ENCODE measurements at places on chromosomes 11 and 22.

- no peak for DNase-seq
Observed at GRCh38 chr11:19436932-19437331, 196.2 kb upstream of the E2F8 start.

GRCh38 chr11:2586087-2586792 lies 113.6 kb downstream of the KCNQ1OT1 start:
- DNase-seq: no peak

DNA sequence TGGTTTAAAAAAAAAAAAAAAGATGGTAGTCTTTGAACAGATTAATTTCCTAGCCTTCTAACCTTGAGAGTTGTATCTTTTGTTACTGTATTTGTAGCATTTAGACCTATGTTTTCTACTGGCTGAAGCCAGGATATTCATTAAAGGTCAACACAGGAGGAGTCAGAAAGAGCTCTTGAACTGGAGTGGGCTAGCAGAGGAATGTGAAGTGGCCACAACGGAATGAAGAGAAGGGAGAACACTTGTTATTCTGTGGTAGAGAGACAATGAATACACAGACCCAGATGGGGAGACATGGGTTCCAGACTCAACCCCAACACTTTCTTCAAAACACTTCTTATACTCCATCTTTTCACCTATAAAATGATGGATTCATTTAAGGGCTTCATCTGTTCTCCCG lies 88.1 kb downstream of the RELT start:
- DNase-seq: peak; percentile 52

DNA sequence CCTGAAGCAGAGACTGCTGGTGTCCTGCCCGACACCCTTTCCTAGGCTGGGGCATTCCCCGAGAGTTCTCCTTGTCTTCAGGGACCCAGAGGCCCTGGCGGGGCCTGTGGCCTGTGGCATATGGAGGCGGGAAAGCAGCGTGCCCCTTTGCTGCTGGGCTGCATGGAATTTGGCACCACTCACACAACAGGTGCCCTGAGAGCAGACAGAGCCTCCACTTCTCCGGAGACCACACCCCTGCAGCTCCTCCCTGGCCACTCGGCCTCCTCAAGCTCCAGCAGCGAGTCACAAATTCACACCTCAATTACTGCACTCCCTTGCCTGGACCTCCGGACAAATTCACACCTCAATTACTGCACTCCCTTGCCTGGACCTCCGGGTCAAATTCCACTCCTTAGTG lies 1375.2 kb downstream of the TBC1D22A start:
- no peak for DNase-seq

DNA sequence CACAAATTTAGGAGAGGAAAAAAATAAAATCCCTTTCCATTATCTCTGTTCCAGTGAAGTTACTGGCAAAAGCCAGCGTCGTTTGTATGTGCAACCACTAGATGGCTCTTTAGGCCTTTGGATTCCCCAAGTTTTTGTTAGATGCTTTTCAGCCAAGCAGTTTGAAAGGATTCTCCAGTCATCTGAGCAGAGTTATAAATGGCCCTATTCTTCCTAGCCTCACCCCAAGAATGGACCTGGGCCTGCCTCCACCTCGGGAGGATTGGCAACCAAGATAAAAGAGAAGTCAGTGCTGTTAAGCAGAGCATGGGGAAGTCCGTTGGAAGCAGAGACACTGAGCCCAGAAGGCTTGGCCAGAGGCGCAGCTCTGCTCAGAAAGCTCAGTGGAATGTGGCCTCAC lies 15.4 kb downstream of the FAM181B start:
- DNase-seq: peak; percentile 8

DNA sequence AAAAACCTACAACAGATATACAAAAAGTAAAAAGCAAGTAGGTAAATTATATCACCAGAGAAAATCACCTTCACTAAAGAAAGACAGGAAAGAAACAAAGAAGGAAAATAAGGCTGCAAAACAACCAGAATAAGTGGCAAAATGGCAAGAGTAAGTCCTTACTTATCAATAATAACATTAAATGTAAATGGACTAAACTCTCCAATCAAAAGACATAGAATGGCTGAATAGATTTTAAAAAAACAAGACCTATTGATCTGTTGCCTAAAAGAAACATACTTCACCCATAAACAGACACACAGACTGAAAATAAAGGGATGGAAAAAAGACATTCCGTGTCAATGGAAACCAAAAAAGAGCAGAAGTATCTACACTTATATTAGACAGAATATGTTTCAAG lies 695.7 kb upstream of the FAT3 start:
- no peak for DNase-seq

- no peak for DNase-seq
Observed at GRCh38 chr11:29485641-29486040, 531.2 kb downstream of the KCNA4 start.

DNA sequence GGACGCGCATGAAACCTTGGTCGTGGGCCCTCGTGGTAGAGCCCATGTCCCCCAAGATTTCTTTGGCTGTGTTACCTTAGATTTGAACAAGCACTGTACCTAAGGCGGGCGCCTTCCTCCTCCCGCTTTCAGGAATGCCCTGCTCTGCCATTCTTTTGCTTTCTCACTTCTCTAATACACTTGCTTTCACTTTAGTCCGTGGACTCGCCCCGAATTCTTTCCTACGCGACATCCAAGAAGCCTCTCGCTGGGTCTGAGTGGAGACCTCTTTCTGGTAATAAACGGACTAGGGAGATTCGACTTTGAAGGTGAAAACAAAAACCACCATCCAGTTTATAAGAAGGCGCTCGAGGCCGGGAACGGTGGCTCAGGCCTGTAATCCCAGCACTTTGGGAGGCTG lies 1.2 kb upstream of the NUP50 start:
- DNase-seq: no peak

GRCh38 chr22:42951093-42951710 lies 63.7 kb downstream of the PACSIN2 start:
- no peak for DNase-seq

- no peak for DNase-seq
Observed at GRCh38 chr11:64000740-64001483, 14.7 kb downstream of the OTUB1 start.

- DNase-seq: no peak
Observed at GRCh38 chr11:69241075-69241740, 52.7 kb upstream of the MYEOV start.

DNA sequence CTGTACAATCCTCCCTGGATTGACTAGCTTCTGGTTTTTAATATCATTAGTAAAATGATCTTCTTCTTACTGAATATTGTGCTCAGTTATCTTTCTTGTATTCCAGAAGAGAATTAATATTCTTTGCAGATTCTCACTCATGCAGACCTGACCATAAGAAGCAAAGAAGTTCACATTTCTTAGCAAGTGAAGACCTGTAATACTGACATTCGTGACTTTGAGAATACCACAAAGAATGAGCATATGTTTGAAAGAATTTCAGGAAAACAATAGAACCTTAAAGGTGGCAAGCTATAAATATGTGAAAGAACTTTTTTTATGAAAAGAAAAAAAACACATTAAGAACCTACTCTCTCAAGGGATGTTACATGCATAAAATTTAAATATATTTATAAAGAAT lies 371.6 kb downstream of the JRKL start:
- no peak for DNase-seq

- no peak for DNase-seq
Observed at GRCh38 chr11:70262951-70263350, 7.5 kb upstream of the PPFIA1 start.

DNA sequence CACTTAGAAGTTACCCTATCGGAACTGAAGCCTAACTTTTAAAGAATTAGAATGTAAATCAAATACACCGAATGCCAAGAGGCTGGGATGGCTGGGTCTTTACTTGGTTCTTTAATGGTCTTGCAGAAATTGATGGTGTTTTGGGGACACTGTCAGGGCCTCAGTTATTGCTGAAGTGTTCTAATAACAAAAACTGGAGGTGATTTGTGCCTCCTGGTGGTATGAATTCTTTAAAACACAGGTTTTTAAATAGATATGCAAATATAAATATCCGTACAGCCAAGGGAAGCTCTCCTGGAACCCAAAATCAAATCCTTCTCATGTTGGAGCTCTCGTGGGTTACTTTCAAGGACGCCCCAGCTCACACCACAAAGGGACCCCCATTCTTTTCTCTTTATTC lies 19.3 kb upstream of the TMPRSS5 start:
- no peak for DNase-seq

GRCh38 chr11:74680035-74680671 lies 51.1 kb downstream of the CHRDL2 start:
- no peak for DNase-seq
